ENCODE measurements at places on chromosomes 6 and 20. TPM values are rescaled to one million over a fixed set of nuclear protein-coding genes. Genes with fewer than 3 reads are reported as not detected.

- no peaks in the 10 kb centered on the region for H3K4me1 ChIP-seq
- H3K36me3 ChIP-seq, result no peaks in the 10 kb centered on the region
- no peaks in the 10 kb centered on the region for H3K27me3 ChIP-seq
- no peak for DNase-seq
- no peak overlapping the region for H3K4me3 ChIP-seq
- H3K27ac ChIP-seq, result no peak overlapping the region
Measured at GRCh38 chr20:14134004-14134403, 138.7 kb downstream of the MACROD2 start.

GRCh38 chr6:168333491-168333890 lies 13.9 kb upstream of the DACT2 start:
- no peak overlapping the region for H3K4me3 ChIP-seq
- DNase-seq, result no peak
- H3K27me3 ChIP-seq, result no peaks in the 10 kb centered on the region

GRCh38 chr6:117919775-117920729 lies 13.0 kb downstream of the SLC35F1 start:
- no peak overlapping the region for H3K4me3 ChIP-seq
- 0 out of 2 replicates have a peak, but pooled peaks cover 4% of the 10 kb centered on the region for H3K27me3 ChIP-seq
- no peaks in the 10 kb centered on the region for H3K4me1 ChIP-seq
- no peak overlapping the region for H3K27ac ChIP-seq
- H3K36me3 ChIP-seq, result no peaks in the 10 kb centered on the region
- no peak for DNase-seq

DNA sequence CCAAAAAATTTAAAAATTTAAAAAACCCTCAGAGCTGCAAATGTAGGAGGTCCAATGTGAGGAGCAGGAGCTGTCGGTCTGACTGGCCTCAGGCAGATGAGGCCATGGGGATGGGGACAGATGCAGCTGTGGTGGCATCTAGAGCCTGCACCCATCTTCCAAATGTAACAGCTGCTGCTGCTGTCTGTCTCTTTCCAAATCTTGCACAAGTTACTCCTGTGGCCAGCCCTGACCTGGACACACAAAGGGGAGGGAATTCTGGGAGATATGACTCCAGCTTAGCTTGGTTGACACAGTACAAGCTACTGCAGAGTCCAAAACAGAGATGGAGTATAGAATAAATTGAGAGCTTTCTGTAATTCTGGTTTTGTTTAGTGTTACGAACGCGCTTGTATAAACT lies 115.2 kb downstream of the PRND start:
- no peak for DNase-seq
- H3K27me3 ChIP-seq, result peaks cover 5% of the 10 kb centered on the region
- no peak overlapping the region for H3K27ac ChIP-seq
- H3K4me3 ChIP-seq, result no peak overlapping the region
- no peaks in the 10 kb centered on the region for H3K36me3 ChIP-seq

- H3K4me3 ChIP-seq, result no peak overlapping the region
- peaks cover 71% of the 10 kb centered on the region for H3K4me1 ChIP-seq
- no peaks in the 10 kb centered on the region for H3K36me3 ChIP-seq
- no peak overlapping the region for H3K27ac ChIP-seq
- DNase-seq, result no peak
Measured at GRCh38 chr6:30824698-30825097, 59.6 kb upstream of the DDR1 start.

DNA sequence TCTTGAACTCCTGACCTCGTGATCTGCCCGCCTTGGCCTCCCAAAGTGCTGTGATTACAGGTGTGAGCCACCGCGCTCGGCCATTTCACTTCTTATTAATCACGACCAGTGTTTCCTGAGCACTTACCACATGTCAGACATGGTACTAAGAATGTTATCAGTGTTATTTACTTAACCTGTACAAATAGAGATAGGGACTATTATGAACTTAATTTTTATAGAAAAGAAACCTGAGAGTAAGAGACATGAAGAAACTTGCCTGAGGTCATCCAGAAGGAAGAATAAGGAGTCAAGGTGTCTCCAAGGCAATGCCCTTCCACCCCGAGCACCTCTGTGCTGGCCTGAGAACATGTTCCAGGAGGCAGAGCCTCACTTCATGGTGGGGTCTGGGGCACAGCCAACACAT lies 29.3 kb upstream of the EZR start:
- DNase-seq, result no peak
- peaks cover 58% of the 10 kb centered on the region for H3K4me1 ChIP-seq
- H3K36me3 ChIP-seq, result no peaks in the 10 kb centered on the region
- H3K27ac ChIP-seq, result peak overlapping the region; percentile 85

- peaks cover 13% of the 10 kb centered on the region for H3K4me1 ChIP-seq
- H3K27ac ChIP-seq, result no peak overlapping the region
- no peaks in the 10 kb centered on the region for H3K27me3 ChIP-seq
- H3K36me3 ChIP-seq, result 0 out of 2 replicates have a peak, but pooled peaks cover 5% of the 10 kb centered on the region
Measured at GRCh38 chr6:158684745-158685324, 35.0 kb downstream of the SYTL3 start.

GRCh38 chr20:33569802-33570391 lies 80.0 kb downstream of the CBFA2T2 start:
- DNase-seq, result no peak
- no peaks in the 10 kb centered on the region for H3K36me3 ChIP-seq
- no peak overlapping the region for H3K27ac ChIP-seq

DNA sequence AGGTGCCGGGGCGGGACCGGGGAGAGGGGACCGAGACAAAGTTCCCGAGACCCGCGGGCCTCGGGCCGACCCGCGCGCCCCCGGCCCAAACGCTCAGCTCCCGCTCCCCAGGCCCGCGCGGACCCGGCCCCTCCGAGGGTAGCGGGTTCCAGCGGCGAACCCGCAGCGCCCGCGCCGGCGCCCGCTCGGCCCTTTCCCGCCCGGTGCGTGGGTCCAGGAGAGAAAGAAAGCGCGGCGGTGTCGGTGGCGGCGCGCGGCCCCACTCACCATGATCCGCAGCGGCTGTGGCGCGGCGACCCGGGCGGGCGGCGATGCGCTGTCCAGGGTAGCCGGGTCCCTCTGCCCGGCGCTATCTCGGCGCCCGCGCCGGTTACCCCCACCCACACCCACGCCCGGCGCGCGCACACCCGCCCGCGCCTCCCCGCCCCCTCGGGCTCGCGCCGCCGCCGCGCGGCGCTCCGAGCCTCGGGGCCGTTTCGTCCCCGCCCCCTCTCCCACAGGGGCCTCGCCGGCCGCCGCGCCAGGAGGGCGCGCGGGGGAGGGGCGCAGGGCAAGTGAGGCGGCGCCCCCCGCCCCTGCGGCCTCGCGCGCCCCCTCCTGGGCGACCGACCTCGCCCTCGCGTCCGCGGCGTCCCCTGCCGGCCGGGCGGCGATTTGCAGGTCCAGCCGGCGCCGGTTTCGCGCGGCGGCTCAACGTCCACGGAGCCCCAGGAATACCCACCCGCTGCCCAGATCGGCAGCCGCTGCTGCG lies at the start of gene ELOVL2:
ELOVL2 (minus strand) TSS at position 345 of the 751 bp plus-strand sequence; CDS start at position 270, 75 bp downstream.
- no peaks in the 10 kb centered on the region for H3K4me1 ChIP-seq
- DNase-seq, result no peak
- no peaks in the 10 kb centered on the region for H3K27me3 ChIP-seq
- no peak within 1 kb of the TSS for H3K4me3 ChIP-seq
- no peaks in the 10 kb centered on the region for H3K36me3 ChIP-seq

The BTNL2 gene
- total RNA-seq, result not detected

The CALHM4 gene
- not detected for total RNA-seq

DNA sequence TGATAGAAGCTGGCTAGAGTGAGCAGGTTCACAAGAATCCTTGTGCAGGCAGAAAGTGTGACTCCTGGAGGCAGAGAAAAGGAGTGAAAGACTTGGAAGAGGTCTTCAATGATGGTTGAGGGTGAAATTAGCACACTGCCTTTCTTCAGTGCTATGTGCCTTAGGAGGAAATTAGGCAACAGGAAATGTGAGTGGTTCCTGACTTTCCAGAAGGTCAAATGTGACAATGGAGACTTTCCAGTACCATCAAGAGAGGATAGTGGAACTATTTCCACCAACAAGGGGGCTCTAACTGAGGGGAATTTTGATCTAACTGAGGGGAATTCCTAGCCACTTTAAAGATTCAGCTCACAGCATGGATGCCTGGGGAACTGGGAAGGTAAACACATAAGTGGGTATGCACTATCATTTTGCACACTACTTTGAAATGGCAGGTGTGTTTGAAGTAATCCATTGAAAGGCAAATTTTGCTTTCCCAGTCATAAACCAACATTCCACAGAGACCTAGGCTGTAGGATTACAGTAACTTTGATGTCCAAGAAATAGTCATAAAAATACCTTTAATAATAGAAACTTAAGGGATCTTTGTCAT lies 90.0 kb downstream of the PERP start:
- no peak overlapping the region for H3K27ac ChIP-seq
- no peaks in the 10 kb centered on the region for H3K36me3 ChIP-seq
- H3K4me3 ChIP-seq, result no peak overlapping the region
- H3K4me1 ChIP-seq, result no peaks in the 10 kb centered on the region

DNA sequence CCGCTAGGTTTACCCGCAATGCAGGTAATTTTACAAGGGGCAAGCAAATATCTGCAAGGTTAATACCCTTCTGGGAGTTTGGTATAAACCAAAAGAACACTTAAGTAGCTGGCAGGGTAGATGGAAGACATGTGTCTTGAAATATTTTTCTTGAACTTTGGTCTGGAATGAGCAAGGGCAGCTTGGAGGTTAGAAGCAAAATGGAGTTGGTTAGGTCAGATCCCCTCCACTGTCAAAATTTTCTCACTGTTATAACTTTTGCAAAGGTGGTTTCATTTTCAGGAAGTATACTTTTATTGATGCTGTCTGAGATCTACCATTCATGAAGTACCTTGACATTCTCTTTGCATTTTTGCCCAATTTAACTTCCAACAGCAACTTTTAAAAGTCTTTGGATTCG lies 13.3 kb upstream of the KIAA1586 start:
- no peaks in the 10 kb centered on the region for H3K36me3 ChIP-seq
- H3K27me3 ChIP-seq, result no peaks in the 10 kb centered on the region

DNA sequence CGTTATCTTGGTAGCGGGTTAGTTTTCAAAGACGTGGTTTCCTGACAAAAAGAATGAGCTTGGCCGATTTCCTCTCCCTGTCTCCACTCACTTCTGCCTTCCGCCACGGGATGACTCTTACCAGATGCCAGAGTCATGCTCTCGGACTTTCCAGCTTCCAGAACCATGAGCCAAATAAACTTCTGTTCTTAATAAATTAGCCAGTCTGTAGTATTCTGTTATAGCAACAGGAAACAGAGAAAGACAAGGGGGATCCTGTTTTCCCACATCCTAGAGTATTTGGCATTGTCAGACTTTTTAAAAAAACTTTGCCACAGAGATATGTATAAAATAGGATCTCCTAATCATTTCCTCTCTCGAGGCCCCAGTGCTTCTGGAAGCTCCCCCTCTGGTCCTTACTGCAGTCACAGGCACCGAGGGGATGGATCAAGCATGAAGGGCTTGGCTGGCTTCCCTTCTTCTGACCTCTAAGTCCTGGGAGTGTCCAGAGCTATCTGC lies 84.9 kb upstream of the NAA20 start:
- no peaks in the 10 kb centered on the region for H3K4me1 ChIP-seq
- no peak for DNase-seq
- H3K36me3 ChIP-seq, result no peaks in the 10 kb centered on the region

- peaks cover under 1% of the 10 kb centered on the region for H3K4me1 ChIP-seq
- no peak for DNase-seq
- no peak overlapping the region for H3K27ac ChIP-seq
Measured at GRCh38 chr6:145694083-145694737, 41.1 kb downstream of the EPM2A start.

The CD93 gene
- total RNA-seq, result 0.07 TPM

- no peak overlapping the region for H3K27ac ChIP-seq
- H3K36me3 ChIP-seq, result no peaks in the 10 kb centered on the region
- no peak overlapping the region for H3K4me3 ChIP-seq
- H3K27me3 ChIP-seq, result no peaks in the 10 kb centered on the region
- no peak for DNase-seq
Measured at GRCh38 chr20:63351811-63352591, 9.1 kb downstream of the CHRNA4 start.

GRCh38 chr6:37785002-37785662 lies 34.4 kb upstream of the ZFAND3 start:
- no peak overlapping the region for H3K27ac ChIP-seq
- peaks cover 16% of the 10 kb centered on the region for H3K4me1 ChIP-seq
- H3K4me3 ChIP-seq, result no peak overlapping the region
- no peaks in the 10 kb centered on the region for H3K36me3 ChIP-seq

DNA sequence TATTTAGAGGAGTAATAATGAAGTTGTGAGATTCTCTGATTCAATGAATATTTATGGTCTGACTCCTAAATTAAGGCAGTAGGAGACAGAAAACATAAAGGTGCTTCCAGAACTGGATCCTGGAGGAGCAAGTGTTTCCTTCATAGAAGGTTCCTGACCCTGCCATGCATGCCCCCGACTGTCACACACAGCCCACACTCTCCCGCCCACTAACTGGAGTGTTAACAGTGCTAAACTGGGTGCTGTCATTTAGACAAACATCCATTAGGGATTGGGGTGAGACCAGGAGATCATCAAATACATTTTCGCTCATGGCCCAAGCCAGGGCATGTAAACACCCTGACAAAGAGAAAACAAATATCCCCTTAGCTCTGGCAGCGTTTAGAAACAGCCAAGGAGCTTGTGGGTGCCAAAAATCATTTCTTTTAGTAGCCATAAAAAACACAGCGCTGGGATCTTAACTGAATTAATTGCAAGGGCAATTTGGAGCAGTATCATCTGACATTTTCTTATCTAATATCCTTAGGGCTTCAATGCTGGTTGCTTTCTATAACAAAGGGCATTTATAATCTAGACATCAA lies 46.8 kb downstream of the INSM1 start:
- H3K27ac ChIP-seq, result no peak overlapping the region
- DNase-seq, result no peak
- H3K36me3 ChIP-seq, result no peaks in the 10 kb centered on the region
- H3K4me1 ChIP-seq, result no peaks in the 10 kb centered on the region
- no peaks in the 10 kb centered on the region for H3K27me3 ChIP-seq

DNA sequence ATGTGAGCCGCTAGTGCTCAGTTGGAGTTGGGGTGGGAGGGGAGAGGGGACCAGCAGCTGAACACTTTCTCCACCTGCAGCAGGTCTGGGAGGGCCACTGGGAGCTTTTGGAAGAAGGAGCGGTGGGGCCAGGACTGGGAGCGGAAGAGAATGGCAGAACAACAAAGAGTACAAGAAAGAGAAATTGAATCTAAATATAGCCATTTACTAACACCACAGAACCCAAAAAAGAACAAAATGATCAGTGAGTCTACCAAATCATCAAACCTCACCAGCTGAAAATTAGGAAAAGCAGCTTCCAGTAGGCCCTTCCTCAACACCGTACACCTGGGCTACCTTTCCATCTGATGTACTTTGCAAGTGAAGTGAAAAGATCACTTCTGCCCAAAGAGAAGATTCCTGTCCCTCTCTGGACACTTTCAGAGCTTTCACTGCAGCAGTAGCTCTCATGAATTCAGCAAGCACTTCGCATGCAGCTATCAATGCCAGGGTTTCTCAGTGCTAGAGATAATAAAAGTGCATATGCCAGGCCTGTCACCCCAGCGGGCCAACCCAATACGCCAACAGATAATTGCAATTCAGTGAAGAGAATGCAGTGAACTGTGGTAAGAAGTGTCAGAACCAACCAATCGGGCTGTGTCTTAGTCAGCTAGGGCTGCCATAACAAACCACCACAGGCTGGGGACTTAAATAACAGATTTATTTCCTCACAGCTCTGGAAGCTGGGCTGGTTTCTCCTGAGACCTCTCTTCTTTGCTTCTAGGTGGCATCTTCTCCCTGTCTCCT lies 597 bp downstream of the LY86 start:
- no peaks in the 10 kb centered on the region for H3K36me3 ChIP-seq
- no peak for DNase-seq
- H3K27ac ChIP-seq, result no peak overlapping the region
- H3K4me3 ChIP-seq, result no peak overlapping the region
- peaks cover 4% of the 10 kb centered on the region for H3K27me3 ChIP-seq
- H3K4me1 ChIP-seq, result no peaks in the 10 kb centered on the region

GRCh38 chr20:17939622-17940223 lies 28.9 kb downstream of the SNX5 start:
- peaks cover 27% of the 10 kb centered on the region for H3K36me3 ChIP-seq
- no peak overlapping the region for H3K4me3 ChIP-seq
- peak overlapping the region; percentile 24 for H3K27ac ChIP-seq
- peaks cover 11% of the 10 kb centered on the region for H3K4me1 ChIP-seq
- no peak for DNase-seq

The BTN1A1 gene
- 0.32 TPM for total RNA-seq

Data from HCT116 (cell line).